NCI-H1048 (cell line): ENCODE measurements at places on chromosomes 6 and 20.

DNA sequence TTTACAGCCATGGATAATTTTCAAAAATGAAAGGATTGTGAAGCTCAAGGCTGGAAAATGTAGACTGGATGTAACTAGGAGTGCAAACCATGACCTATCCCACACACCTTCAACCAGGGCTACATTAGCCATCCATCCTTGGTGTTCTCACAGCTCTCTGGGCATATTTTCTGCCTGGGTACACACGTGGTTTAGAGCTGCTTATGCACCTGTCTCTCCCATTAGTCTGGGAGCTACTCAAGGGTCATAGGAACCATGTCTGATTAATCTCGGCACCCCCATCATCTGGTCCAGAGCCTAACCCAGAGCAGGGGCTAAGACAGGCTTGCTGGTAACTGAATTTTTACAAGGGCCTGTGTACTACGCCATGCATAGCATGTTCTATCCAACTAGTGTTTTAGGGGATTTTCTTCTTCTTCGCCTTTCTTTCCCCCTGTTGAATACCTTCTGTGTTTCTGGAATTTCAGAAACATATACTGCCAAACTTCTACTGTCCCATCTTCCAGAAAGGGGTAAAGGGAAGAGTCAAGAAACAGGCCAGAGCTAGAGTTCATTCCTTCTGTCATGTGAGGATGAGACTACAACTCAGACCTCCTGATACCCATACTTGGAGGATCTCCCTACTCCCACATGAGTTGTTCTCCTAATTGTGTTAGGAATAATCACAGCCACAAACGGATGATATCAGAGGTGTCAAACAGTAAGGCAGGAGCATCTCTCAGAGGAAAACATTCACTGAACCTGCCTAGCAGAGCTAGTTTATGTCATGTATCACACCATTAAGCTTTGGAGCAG lies 25.4 kb upstream of the FAM83C start:
- no peak for DNase-seq

DNA sequence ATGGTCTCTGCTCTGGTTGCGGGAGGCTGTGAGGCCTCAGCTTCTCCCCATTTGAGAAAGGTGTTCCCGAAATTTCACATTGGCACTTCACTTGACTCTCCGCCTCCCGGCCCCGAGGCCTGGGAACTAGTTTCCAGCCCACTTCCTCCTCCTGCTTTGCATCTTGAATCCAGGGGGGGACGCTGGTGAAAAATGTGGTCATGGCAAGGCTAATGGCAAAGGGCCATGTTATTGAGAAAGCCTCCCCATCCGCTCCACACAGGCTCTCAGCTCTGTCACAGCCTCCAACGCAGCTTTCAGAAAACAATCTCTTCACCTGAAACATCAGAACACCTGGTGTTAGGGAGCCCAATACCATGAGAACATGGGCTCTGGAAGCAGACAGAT lies 5.6 kb downstream of the PLAGL2 start:
- no peak for DNase-seq

- no peak for DNase-seq
These were observed 383.9 kb downstream of the PLCB1 start for GRCh38 chr20:8515810-8516435.

- DNase-seq: no peak
These were observed 75.4 kb downstream of the FILIP1 start for GRCh38 chr6:75418233-75418632.

DNA sequence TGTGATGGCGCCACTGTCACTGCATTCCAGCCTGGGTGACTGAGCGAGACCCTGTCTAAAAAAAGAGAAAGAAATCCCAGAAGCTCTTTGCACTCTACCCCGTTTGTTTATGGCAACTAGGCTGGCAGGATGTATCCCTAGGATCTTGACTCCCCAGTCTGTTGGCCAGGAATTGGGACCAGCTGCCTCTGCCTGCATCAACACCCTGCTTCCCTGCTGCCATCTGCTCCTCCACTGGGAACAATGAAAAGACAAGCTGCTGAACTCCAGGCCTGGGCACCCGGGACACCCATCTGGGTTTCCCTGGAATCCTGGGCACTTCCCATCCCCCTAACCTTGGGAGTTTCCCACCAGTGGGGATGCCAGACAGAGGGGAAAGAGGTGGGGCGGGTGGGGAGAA lies 64.9 kb downstream of the CPNE5 start:
- no peak for DNase-seq

DNA sequence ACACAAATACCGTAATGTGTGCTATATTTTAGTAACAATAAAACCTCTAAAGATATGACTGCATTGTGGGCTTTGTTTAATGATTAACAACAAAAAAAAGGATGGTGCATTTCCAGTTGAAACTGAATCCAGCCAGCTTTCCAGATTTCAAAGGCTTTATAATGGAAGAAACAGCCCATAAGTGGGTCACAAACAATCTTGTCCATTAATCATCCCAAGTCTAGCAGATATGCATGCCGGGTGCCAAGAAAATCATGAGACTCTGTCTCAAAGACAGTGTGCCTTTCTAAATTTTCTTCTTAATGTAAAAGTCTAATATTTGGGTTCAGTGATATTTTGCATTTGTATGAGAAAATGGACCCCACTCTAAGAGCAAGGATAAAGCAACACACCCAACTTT lies 20.6 kb upstream of the LAMP5 start:
- no peak for DNase-seq
